ENCODE measurements at places on chromosomes 6 and 20.

DNA sequence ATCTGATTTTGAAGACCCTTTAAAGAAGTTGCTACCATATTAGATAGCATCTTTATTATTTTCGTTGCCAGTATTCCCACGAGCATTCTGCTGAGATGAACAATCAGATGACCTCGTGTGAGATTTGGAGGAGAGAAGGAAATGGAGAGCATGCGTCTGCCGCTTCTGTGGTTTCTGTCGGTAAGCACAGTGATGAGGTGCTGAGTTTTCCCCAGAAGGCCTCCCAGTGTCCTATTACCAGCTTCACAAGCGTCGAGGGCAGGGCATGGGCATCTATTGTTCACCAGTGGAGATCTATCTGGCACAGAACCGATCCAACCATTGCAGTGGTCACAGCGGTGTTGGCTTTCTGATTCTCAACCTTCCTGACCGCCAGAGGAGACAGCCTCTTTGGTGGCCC is 29.4 kb downstream of the TRAF3IP2 start:
- DNase-seq, result no peak

GRCh38 chr6:142714951-142715785 is 229.8 kb downstream of the HIVEP2 start:
- DNase-seq, result no peak

- DNase-seq, result no peak
These were observed 9.9 kb upstream of the SPATS1 start for GRCh38 chr6:44332585-44332984.

- DNase-seq, result no peak
These were observed 100.9 kb downstream of the RCAN2 start for GRCh38 chr6:46390153-46390876.

- DNase-seq, result no peak
These were observed 33.9 kb downstream of the SCAF8 start for GRCh38 chr6:154767003-154767723.

- no peak for DNase-seq
These were observed 459.6 kb downstream of the UTRN start for GRCh38 chr6:144744720-144745119.

- no peak for DNase-seq
These were observed 13.2 kb upstream of the SERINC1 start for GRCh38 chr6:122484760-122485159.

DNA sequence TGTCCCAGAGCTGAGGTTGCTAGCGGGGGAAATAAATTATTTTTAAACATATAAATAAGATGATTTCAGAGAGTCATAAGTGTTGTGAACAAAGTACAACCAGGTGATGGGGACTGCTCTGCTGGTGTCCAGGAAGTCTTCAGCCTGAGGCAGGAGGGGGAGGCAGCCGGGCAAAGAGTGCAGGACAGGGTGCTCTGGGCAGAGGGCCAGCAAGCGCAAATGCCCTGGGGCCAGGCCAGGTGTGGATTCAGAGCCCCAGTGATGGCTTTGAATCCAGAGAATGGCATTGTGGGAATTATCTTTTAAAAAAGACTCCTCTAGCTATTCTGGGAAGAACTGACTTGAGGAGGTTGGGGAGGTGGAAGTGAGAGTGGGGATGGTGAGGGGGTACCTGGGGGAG is 1.6 kb downstream of the CLPSL1 start:
- DNase-seq, result no peak
